Left forelimb (tissue), 1 donor: ENCODE measurements at places on chromosomes 16 and 17.

DNA sequence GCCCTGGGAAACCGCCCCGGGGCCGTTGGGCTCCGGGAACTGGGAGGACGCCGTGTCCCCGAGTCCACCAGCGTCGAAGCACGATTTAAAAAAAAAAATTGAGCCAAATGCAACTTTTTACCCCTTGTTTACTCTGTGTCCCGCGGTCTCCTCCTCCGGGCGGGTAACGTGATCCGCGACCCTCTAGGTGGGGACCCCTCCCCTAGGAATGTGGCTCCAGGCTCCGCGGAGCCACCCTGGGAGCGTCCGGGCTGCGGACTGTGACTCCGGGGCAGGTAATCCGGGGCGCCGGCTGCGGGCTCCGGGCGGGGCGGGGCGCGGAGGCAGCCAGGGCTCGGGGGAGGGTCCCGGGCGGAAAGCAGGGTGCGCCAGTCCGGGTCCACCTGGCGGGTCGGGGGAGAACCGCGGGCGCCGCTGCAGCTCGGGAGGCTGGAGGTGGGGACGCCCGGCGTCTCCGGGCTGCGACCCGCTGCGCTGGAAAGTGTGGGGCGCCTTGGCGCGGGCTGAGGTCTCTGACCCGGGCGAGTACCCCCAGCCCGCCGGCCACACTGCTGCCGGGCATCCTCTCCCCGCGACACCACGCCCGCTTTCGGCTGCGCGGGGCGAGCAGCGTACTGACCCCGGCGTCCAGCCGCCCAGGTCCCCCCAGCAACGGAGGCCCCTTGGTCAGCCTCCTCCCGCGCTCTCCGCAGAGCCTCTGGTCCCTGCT lies 852 bp upstream of the HELZ start:
- no peak for DNase-seq

DNA sequence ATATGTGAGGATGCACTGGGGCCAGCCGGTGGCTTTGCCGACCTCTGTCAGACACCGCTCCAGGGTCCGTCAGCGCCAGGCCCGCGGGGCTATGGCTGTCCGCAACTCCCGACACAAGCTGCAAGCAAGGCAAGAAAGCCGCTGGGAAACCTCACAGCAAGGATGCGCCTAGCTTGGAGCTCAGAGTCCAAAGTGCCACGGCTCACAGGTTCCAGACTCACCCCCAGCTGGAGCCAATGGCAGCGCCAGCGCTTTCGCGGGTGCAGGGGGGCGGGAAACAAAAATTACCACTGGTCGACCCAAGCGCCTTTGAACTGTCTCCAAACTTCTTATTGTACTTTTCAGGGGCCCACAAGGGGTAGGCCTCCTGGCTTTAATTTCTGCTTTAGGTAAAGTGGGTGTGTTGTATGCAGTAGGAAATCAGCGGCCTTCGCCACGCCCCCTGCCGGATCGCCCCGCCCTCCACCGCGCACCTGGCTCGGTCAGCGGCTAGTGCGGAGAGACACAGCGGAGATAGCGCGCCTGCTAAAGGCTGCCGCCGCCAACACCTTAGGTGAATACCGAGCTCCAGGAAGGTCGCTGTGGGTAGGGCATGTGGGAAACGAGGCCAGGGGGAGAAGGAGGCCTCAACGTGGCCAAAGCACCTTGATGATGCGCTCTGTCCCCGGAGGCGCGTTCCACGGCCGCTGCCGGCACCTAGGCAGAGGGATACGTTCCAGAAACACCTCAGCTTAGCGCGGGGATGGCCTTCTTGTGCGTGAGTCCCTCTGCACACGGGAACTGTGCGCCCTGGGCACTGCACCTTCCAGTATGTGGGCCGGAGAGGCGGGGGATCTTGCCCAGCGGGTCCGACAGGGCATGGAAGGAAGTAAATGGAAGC lies 61.0 kb upstream of the RBL2 start:
- no peak for DNase-seq

- no peak for DNase-seq
Observed at GRCh38 chr16:88883946-88884345, 17.5 kb upstream of the PABPN1L start.

DNA sequence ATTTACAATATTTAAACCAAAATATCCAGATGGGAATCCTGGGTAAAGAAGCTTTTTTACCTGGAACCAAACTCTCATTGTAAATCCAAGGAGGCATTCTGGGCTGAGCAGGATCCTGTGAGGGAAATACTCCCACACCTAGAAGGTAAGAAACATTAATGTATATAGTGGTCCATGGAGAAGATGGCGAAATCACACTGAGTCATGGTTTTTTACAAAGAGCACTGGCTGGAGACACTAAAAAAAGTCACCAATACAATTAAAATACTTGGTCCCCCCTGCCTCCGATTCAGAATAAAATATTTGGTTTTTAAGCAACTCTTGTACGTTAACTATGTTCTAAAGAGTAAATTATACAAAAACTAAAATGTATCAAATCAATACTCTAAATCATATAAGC lies 32.9 kb downstream of the SYNRG start:
- DNase-seq = no peak

DNA sequence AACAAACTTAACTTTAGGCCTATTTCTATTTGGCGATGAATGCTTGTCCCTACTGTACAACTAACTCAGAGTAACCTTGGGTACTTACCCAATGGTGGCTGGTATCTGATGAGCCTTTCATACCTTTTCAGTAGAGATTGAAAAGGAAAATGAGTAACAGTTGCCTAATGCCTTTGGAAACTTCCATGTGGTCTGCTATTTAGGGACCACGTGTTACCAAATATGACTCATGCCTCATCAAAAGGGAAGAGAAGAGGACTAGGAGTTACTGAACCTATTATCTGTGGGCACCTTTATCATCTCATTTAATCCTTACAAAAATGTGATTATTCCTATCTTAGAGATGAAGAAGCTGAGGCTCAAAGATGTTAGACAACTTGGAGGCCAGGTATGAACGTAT lies 8.1 kb downstream of the MYOCD start:
- DNase-seq = no peak

DNA sequence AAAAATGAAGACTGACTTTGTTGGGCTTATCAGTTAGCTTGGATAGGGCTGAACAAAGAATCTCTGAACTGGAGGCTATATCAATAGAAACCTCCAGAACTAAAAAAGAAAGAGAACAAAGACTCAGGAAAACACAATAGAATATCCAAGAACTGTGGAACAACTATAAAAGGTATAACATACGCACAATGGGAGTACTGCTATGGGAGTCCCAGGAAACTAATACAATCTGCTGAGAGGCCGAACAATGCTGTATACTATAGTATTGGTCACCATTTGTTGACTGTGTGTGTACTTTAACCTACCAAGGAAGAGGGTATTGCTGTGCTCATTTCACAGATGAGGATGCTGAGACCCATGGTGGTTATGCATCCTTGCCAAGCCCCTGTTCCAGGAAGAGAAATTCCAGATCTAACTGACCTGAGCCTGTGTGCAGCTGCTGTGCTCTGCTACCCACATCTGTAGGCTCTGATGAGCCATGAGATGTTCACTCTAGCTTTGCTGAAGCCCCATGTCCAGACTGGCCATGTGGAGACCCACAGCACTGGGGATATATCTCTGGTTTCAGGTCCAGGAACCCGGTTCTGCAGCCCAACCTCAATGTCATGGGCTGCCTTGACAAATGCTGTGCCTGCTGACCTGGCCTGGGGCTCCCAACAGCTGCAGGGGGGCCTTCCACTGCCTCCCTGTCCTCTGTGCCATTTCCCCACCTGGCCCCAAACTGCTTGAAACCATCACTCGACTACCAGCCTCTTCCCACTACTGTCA lies 254.3 kb upstream of the TNRC6C start:
- peak; percentile 17 for DNase-seq

DNA sequence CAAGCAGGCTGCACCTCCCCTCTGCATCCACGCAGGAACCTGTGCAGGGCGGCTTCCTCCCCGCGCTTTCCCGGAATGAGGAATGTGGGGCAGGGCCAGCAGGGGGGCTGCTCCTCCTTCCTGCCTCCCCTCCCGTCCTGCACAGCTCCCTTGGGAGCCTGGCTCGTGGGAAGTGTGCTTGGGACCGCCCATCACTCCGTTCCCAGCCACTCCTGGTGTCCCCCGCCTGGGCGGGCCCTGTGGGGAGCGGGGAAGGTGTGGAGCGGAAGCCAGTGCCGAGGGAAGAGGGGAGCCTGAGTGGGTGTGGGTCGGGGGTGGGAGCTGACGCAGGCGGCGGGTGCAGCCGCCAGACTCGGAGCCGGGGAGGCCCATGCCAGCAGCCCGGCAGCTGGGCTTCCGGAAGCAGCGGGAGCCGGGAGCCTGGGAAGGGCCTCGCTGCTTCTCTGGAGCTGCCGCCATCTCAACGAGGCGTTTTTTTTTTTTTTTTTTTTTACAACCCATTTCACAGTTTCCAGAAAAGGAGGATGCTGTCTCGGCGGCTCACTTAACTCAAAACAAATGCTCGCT lies 24.1 kb downstream of the BAHCC1 start:
- peak; percentile 89 for DNase-seq

DNA sequence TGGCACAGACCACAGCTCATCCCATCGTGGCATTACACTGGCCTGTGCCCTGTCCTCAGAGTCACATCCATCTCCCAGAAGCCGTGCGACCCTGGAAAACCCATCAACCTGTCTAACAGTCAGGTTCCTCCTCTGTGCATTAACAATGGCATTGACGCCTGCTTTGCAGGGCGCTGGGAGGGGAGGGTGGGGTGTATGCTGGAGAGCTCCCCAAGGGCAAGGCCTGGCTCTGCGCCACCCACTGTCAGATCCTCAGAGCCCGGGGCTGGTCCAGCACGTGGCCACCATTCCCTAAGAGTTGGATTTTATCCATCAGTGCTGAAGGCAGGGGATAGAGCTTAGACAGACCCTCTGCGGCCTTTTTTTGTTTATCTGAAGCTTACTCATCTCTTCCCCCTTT lies 28.7 kb downstream of the NOS2 start:
- DNase-seq = no peak

GRCh38 chr17:35698800-35699199 lies 32.6 kb upstream of the RASL10B start:
- no peak for DNase-seq
